ENCODE measurements at places on chromosomes 11 and 22.

DNA sequence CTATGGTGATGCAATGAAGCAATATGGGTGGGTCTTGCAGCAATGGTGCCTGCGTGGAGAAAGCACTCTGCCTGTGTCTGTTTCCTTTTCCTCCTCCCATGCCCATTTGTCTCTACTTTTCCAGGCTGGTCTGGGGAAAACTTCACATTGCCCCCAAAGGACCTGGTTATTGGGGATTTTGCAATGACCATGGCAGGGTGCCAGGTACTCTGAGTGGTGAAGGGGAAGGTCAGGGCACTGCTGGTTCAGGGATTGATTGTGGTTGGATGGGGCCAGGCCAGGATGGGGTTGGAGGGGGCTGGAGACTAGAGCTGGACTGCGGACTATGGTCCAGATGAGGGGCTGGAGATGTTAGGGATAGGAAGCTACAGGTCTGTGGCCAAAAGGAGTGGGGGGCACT lies 92.1 kb downstream of the INSC start:
- no peak for ATAC-seq

DNA sequence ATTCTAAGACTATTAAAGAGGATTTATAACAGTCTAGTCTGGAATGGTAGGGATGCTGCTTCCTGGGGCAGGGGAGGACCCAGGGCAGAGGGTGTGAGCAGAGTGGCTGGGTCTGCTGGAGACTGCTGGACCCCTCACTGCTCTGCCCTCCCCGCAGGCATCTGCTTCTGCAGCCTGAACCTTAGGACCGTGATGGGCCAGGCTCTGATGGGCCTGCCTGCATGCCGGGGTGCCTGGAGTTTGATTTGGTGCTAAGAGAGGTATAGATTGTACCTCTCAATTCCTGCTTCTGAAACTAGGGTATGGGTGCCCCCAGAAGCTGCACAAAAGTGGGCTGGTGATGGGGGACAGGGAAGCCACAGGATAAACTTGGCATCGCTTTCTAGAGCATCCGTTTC lies 54.9 kb downstream of the CD82 start:
- no peak for ATAC-seq

- peak; percentile 9 for ATAC-seq
Measured at GRCh38 chr11:46701078-46701654, 335 bp downstream of the ZNF408 start.

- ATAC-seq, result peak; percentile 87
Measured at GRCh38 chr22:47107431-47107830, 345.0 kb downstream of the TBC1D22A start.

- ATAC-seq, result no peak
Measured at GRCh38 chr11:57476047-57476756, 15.9 kb downstream of the RTN4RL2 start.

GRCh38 chr11:102099755-102100154 lies 10.5 kb upstream of the YAP1 start:
- ATAC-seq, result no peak

DNA sequence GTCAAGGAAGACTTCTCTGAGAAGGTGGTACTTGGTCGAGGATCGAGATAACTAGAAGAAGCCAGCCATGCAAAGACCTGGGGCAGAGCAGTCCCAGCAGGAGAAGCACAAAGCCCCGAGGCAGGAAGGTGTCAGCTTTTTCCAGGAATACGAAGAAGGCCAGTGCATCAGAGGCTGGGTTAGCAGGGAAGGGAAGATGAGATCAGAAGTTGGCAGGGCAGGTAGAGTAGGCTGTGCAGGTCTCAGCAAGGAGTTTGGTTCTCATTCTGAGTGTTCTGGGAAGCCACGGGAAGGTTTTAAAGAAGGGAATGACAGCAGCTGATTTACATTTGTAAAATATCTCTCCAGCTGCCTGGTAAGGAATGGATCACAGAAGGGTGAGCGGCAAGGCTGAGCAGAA lies 111.3 kb downstream of the TENM4 start:
- no peak for ATAC-seq

GRCh38 chr22:27104449-27104848 lies 447.1 kb downstream of the MIAT start:
- no peak for ATAC-seq

GRCh38 chr22:48099251-48099650 lies 1336.8 kb downstream of the TBC1D22A start:
- no peak for ATAC-seq

- ATAC-seq, result no peak
Measured at GRCh38 chr22:46657996-46658947, 38.1 kb downstream of the GRAMD4 start.

GRCh38 chr11:128180441-128181087 lies 406.8 kb downstream of the ETS1 start:
- ATAC-seq, result peak; percentile 92

DNA sequence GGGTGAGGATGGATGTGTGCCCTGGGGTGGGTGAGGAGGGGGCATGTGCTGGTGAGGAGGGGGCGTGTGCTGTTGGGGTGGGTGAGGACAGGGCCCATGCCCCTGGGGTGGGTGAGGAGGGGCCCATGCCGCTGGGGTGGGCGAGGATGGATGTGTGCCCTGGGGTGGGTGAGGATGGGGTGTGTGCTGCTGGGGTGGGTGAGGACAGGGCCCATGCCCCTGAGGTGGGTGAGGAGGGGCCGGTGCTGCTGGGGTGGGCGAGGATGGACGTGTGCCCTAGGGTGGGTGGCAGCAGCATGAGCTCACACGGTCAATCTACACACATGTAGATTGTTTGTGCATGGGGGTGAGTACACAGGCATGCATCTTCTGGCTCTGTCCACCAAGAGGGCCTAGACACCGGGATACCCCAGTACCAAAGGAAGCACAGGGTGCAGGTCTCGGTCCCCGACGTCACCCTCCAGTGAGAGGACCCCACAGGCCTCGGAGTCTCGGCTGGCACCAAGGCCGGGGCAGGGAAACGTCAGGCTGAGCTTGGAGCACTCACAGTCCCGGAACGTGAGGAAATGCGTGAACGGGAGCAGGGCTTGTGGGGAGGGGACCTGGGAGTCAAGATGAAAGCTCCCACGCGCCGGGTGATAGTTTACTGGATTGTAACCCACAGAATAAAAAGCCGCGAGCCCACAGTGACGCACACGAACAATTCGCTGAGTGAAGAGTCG lies 37.4 kb upstream of the TOLLIP start:
- ATAC-seq, result no peak

- ATAC-seq, result no peak
Measured at GRCh38 chr11:38582151-38582550, 1984.1 kb upstream of the RAG2 start.

DNA sequence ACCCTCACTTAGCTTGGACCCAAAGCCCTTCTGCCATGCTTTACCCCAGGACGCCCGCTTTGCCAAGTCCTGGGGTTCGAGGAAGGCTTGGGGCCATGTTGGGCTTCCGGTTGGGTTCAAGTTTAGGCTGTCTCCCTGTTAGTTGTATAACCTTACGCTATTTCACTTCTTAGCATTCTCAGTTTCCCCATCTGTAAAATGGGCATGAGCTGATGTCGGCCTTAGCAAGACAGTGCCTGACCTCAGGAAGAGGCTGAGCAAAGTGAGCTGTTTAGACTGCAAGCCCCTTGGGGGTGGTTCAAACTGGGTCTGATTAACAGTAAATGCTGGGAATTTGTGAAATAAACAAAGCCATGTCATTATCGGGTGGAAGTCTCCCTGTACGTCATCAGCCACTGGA lies 3.2 kb upstream of the FGF4 start:
- ATAC-seq, result no peak

- ATAC-seq, result no peak
Measured at GRCh38 chr11:121310908-121311307, 18.3 kb downstream of the SC5D start.

DNA sequence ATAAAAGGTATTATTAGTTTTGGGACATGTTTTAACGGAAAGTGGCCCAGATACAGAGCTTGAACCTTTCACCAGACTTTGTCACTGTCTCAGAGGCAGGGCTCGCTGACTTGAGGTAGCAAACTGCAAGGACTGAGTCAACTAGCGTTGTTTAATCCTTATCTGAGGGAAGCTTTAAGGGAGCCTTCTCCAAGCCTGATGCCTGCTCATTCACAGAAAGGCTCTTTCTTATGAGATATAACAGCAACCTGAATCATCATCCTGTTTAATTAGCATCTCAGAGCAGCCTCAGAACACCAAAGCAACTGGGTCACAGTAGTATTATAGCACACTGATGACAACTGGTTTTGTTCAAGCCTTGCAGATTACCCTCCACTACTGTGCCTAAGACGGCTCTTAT lies 54.2 kb upstream of the CYP2D6 start:
- no peak for ATAC-seq

- peak; percentile 3 for ATAC-seq
Measured at GRCh38 chr22:31343235-31344191, 2.6 kb downstream of the PATZ1 start.

- no peak for ATAC-seq
Measured at GRCh38 chr11:101341578-101341977, 212.0 kb upstream of the PGR start.

DNA sequence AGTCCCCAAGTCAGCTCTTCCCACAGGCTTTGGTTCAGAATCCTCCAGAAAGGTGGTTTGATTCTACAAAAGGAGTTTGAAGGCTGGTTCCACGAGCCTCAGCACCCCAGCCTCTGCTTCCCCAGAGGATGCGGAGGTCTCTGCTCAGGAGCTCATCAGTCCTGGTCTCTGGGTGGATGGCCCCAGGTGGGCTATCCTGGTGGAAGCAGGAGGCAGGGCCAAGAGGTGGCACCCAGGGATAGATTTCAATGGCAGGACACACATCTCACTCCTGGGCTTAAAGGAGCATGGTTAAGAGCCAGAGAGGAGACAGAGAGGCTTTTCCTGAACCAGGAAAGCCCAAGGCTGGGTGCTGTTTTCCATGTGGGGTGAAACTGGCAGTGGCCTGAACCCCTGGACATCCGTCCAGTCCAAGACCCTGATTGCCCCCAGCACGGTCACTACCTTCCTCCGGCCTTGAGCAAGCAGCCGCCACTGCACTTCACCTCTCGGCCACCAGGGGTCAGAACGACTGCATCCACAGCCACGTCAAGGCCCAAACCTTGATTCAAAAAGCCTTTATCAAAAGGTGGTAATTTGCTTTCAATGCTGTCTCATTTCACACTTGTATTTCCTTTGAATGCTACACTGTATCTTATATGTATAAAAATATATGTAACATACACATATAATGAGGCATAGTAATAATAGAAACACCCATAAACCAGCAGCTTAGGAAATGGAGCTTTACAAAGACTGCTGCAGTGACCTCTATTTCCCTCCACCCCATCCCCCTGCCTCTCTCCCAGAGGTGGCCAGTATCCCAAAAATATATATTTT lies 19.3 kb upstream of the FXYD2 start:
- peak; percentile 94 for ATAC-seq

DNA sequence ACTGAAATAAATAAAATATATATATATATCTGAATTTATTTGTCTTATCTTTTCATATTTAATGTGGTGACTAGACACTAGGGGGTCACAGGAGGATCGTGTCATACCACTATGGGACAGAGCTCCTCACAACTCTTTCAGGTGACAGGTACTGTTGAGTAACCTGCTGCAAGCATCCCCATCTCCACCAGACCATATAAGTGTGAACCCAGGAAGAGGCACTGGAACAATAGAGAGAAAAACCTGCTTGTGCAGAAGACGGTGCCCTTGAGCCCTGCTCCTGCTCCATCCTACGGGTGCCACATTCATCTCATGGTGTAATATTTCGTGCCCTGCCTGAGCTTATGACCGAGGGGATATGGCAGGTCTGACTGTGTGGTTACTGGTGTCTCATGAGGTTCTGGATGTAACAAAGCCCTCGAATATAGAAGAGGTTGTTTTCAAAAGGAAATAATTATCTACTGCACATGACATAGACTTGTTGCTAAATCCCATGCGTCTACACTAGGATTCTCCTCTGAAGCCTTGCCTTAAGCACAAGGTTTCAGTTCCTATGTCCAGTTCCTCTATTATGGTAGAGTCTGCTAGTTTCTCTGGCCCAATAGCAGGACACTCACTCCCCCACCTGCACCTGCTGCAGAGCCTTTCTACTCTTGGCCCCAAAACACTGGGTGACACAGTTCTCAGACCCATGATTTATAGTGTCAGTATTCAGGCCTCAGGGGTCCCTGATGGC lies 70.4 kb downstream of the GGTLC2 start:
- ATAC-seq, result no peak

GRCh38 chr11:13329670-13330356 lies 52.2 kb downstream of the BMAL1 start:
- ATAC-seq, result peak; percentile 78

GRCh38 chr11:108751444-108751843 lies 86.6 kb downstream of the DDX10 start:
- no peak for ATAC-seq

GRCh38 chr22:37842015-37842793 lies 1.9 kb downstream of the ANKRD54 start:
- no peak for ATAC-seq

- no peak for ATAC-seq
Measured at GRCh38 chr11:70141486-70142220, 61.4 kb upstream of the FADD start.

DNA sequence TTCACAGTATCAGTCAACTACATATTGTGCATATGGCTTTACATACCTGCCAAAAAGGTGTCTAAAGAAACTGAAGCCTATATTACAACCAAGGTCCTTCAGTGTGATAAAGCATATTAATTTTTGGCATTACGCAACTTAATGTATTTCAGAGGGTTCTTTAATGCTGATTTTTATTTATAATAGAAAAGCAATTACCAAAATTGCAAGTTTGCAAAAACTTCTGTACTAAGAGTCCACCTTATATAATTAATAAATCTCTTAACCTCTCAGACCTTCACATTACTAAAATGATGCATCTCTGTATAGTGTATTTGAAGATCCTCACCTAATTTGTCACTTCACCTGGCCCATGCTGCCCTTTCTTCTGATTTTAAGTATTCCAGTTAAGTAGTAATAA lies 128.6 kb downstream of the GUCY1A2 start:
- ATAC-seq, result no peak

DNA sequence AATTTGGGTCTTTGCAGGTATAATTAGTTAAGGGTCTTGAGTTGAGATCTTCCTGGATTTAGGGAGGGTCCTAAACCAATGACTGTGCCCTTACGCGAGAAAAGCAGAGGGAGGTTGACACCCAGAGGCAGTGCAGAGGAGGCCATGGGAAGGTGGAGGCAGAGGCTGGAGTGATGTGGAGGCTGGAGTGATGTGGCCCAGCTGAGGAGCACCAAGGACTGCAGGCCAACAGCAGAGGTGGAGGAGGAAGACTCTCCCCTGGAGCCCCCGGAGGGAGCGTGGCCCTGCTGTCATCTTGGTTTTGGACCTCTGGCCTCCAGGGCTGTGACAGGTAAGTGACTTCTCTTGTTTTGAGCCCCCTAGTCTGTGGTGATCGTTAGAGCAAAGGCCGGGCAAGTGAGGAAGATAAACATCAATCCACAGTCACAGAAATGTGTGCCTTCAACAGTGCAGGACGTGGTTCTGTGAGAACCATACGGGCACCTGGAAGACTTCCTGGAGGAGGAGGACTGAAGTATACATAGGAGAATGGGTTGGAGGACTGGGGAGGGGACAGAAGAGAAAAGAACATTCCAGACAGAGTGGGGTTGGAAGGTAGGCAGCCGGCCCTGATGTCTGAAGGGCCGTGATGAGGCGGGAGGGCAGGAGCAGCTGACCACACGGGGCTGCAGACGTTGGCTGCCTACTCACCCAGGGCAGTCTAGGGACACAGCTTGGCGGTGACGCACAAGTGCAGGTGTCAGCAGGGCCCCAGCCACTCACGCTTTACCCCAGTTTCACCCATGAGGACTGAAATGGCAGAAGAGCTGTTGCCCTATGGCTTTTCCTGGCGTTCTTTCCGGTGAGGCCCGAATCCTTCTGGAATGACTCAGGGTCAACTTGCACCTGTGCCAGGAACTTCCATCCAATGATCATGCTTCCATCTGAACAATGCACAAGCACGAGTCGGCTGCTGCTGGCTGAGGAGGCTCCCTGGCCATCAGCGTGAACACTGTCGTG lies 270.2 kb downstream of the CTTN start:
- ATAC-seq, result no peak

- no peak for ATAC-seq
Measured at GRCh38 chr11:18522388-18522787, 4.4 kb downstream of the TSG101 start.
